Activated T-cell treated with anti-CD3 and anti-CD28 coated beads for 4 hours (primary cell): ENCODE measurements at places on chromosomes 1 and 21.

GRCh38 chr21:21415741-21416140 is 417.5 kb downstream of the NCAM2 start:
- no peak for DNase-seq

GRCh38 chr21:45156459-45156858 is 82.1 kb downstream of the ADARB1 start:
- no peak for DNase-seq

GRCh38 chr1:248792342-248792741 is 33.4 kb downstream of the SH3BP5L start:
- DNase-seq, result no peak

- DNase-seq, result no peak
Observed at GRCh38 chr21:29555601-29556000, 256.9 kb downstream of the BACH1 start.

- DNase-seq, result no peak
Observed at GRCh38 chr1:115265099-115265498, 73.0 kb downstream of the NGF start.

DNA sequence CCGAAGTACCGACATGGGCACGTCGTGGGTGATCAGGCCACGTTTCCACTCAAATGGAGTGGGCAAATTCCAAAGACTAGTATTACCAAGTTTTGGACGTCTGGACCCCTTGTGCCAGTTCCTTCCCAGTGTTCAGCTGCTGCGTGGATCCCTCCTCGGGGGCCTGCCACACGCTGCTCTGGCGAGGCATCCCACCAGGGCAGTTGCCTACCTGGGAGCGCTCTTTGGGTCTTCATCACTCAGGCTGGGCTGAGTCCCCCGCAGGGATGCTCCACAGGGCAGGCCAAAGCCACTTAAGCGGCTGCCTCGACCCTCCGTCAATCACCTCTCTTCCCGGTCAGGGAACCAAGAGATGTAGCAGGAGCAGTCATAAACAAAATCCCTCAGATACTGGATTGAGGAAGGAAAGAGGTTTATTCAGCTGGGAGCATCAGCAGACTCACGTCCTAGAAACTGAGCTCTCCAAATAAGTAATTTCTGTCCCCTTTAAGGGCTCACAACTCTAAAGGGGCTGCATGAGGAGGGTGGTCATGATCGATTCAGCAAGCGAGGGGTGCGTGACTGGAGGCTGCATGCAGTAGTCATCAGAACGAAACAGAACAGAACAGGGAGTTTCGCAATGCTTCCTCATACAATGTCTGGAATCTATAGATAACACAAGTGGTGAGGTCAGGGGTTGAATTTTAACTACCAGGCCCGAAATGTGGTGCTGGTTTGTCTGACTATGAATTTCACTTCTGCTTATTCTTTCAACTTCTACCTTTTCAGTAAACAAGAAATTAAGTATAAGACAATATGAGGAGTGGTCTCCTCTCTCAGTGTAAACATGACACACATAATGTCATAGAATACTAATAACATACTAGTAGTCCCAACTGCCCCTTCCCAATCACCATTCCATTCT is 998.6 kb upstream of the NCAM2 start:
- DNase-seq, result no peak
